Cerebellar cortex (tissue), 1 donor: ENCODE measurements at places on chromosomes 4 and X.

- DNase-seq, result peak; percentile 22
Observed at GRCh38 chr4:1300466-1301455, 11.1 kb downstream of the MAEA start.

DNA sequence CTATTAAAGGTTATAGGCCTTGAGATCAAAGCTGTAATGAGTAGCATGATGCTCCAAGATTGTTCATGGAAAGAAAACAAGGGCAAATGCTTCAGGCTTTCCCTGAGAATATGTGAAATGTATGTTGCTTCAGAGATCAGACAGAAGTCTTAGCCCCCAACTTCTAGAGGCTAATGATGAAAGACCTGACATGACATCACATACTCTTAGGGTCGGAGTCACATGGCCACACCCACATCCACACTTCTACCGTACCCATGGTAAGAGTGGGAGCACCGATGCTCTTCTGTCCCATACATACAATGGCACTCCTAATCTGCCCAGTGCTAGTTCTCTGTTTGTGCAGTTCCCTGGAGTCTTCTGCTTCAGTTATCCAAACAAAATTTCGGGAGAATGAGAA is 111.9 kb upstream of the ACSL4 start:
- DNase-seq, result no peak

GRCh38 chrX:27915617-27916016 is 65.6 kb downstream of the DCAF8L1 start:
- DNase-seq, result no peak

- DNase-seq, result no peak
Observed at GRCh38 chrX:15366506-15367352, 17.5 kb downstream of the VEGFD start.

DNA sequence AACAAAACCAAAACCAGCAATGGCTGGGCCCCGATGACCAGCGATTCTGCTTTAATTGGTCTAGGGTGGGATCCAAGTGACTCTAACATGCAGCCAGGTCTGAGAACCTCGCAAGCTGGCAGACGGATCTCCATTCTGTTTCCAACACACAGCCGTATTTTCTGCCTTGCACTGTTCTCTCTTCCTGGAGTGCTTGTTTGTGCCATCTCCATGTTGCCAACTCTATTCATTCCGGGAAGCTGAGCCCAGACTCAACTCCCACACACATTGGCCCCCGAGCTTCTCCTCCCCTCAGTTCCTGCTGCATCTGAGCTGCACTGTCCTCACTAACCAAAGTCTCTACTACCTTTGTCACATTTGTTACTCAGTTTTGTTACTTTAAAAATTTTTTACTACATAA is 35.6 kb downstream of the GEMIN8 start:
- DNase-seq, result peak; percentile 37

GRCh38 chr4:159173886-159174285 is 71.0 kb downstream of the RAPGEF2 start:
- DNase-seq, result peak; percentile 28

DNA sequence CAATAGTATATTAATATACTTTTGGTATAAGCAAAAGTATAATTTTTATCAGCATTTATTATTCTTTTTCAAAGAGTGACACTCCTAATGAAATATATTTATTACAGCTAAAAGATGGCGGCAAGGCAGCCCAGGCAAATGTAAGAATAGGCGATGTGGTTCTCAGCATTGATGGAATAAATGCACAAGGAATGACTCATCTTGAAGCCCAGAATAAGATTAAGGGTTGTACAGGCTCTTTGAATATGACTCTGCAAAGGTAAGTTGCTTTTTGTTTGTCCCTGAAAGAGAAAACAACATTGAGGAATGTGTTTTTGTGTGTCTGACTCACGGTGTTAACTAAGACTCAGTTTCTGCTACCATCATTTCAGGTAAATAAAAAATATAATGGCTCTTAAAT is 71.9 kb downstream of the PDLIM5 start:
- no peak for DNase-seq

- no peak for DNase-seq
Observed at GRCh38 chrX:15465347-15465746, 27.8 kb downstream of the PIR start.

GRCh38 chr4:6869944-6870343 is 39.7 kb upstream of the TBC1D14 start:
- no peak for DNase-seq

GRCh38 chr4:309807-310206 is 4.5 kb upstream of the ZNF732 start:
- no peak for DNase-seq

DNA sequence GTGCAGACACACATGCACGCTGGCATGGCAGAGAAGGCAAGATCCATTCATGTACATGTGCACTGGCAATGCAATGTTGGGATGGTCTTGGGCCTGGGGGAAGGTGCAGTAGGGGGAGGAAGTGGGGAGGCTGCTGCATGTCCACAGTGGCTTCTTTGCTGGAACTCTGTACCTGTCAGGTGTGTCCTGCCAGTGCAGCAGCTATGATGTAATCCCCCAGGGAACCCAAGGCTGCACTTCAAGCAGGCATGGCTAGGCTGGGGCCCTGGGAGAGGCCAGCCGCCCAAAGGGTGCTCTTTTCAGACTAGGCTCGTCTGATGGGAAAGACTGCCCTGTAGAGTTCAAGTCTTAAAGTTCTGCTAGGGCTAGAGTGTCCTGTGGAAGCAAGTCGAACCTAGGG is 1304.0 kb downstream of the FAM133A start:
- DNase-seq, result no peak

DNA sequence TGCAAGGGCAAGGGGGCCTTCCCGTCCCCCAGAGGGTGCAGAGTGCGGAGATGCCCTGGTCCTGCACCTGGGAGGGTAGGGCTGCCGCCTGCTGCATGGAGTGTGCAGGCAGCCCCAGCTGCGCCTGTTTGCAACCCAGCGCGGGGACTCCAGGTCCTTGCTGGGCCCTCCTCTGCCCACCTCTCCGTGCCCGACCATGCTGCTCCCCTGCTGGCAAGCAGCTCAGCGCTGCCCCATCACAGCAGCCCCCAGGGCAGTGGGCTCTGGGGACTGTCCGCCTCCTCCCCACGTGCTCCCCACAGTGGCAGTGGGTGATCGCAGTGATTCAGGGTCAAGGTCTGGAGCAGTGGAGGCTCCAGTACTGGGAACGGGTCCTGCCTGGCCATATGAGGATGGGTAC is 5.0 kb upstream of the FBXW7 start:
- no peak for DNase-seq

GRCh38 chr4:14267373-14268060 is 640.0 kb upstream of the BOD1L1 start:
- DNase-seq, result no peak

GRCh38 chr4:1329408-1330371 is 17.3 kb upstream of the UVSSA start:
- DNase-seq, result no peak

GRCh38 chr4:18041114-18041513 is 19.6 kb upstream of the LCORL start:
- DNase-seq, result no peak
